ENCODE measurements at places on chromosomes 2 and 18. TPM values are rescaled to one million over a fixed set of nuclear protein-coding genes. Genes with fewer than 3 reads are reported as not detected.

Gene DSC3
- 0.23 TPM for total RNA-seq

Gene ACKR3
- 12.7 TPM for total RNA-seq

Gene MDH1B
- total RNA-seq = 13.4 TPM

Gene LYPD1
- total RNA-seq = 77.0 TPM

Gene SULT1C4
- total RNA-seq = 15.5 TPM

Gene OTOS
- total RNA-seq = not detected

All from diencephalon (tissue), 1 donor.